ENCODE measurements at places on chromosomes 13 and 19. TPM values are rescaled to one million over a fixed set of nuclear protein-coding genes. Genes with fewer than 3 reads are reported as not detected.
A peak's percentile ranks its signal among the peaks of the same experiment; 100 is the strongest.

Gene MCEMP1
- 0.34 TPM for polyA plus RNA-seq

Gene SYNGR4
- not detected for polyA plus RNA-seq

Gene COX7A1
- polyA plus RNA-seq: not detected

Gene DPP9
- 50.6 TPM for polyA plus RNA-seq

- DNase-seq: no peak
Measured at GRCh38 chr13:50596776-50597203, 246.7 kb downstream of the DLEU7 start.

- no peak for DNase-seq
Measured at GRCh38 chr19:38662537-38663155, 15.2 kb downstream of the ACTN4 start.

DNA sequence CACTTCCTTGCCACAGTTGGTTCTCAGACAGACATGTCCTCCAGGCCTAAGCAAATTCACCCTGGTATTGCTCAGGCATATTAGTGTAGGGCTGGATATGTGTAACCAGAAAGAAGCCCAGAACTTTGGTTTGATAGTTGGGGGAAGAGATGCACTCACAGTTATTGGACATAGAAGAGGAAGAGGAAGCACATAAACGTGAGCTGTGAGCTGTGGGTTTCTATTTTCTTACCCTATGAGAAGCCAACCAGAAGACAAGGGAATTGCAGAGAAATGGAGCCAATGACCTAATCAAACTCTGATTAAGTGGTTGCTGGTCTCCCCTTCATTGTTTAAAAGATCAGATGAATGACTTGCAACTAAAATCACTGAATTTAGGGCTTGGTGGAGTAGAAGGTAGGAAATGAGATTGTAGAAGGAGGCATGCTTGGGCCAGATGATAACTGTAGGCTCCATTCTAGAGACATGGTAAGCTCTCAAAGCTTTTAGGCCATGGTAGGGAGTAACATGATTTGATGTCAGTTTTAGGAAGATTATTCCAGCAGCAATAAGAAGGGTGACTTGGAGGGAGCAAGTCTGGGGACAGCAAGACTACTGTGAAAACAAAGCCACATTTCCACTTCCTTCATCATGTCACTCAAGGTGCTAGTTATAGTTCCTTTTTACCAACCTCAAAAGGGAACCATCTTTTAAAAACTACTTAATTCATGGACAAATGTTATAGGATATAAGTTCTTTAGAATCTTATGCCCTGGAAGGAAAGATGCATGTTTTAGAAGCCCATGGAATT lies 24.1 kb upstream of the WDFY2 start:
- no peak for DNase-seq

DNA sequence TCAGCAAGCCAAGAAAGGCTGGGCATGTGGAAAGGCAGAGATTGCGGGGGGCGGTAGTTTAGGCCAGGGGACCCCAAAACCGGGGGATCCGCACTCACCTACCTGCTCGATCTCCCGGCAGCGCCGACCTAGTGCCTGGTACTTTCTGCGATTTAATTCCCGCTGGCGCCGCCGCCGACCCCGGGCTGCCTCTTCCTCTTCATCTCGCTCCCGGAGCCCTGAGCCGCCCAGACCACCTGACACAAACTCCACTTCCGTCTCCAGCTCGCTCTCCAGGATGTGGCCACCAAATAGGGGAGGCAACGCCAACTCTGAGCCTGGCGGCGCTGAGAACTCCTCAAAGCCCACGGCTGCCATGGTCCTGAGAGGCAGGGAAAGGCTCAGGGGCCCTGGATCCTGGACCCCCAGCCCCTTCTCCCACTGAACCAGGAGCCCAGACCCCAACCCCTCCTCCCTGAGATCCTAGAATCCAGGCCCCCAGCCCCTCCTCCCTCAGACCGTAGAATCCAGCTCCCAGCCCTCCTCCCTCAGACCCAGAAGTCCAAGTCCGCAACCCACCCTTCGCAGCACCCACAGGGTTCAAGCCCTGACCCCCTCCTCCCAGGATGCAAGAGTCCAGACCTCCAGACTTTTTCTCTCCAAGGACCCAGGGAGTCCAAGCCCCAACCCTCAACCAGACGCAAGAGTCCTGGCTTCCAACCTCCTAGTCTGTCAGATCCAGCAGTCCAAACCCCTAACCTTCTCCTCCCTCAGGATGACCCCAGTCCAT lies 933 bp downstream of the TFPT start:
- no peak for DNase-seq

- no peak for DNase-seq
Measured at GRCh38 chr13:91166714-91167511, 180.6 kb upstream of the MIR17HG start.

GRCh38 chr13:46874006-46874405 lies 22.8 kb downstream of the HTR2A start:
- DNase-seq: no peak

DNA sequence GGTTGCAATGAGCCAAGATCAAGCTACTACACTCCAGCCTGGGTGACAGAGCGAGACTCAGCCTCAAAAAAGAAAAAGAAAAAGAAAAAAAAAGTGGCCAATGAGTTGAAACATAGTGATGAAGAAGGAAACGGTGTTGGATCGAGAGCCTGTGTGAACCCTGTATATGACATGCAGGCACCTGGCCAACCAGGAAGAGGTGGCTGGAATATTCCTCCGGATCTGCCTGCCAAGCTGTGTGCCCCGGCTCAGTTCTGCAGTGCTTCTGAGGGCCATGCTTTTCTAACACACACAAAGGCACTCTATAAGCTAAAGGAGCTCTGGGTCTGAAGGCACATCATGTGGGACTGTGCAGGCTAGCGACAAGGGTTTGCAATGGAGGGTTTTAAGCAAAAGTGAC lies 3.7 kb upstream of the ZNF444 start:
- no peak for DNase-seq

DNA sequence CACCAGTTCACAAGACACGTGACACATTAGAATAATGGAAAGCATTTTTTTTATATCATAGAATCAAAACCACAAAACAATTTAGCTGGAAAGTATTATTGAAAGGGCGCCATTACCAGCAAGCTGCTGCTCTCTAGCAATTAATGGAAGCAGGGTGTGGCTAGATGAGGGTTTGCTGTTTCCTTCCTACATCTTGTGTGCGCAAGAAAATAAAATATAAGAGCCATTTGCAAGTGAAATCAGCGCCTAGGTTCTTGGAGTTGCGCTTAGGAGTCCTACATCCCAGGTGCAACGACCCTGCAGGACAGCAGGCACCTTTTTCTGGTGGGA lies 140.9 kb downstream of the ZNF536 start:
- DNase-seq: no peak

DNA sequence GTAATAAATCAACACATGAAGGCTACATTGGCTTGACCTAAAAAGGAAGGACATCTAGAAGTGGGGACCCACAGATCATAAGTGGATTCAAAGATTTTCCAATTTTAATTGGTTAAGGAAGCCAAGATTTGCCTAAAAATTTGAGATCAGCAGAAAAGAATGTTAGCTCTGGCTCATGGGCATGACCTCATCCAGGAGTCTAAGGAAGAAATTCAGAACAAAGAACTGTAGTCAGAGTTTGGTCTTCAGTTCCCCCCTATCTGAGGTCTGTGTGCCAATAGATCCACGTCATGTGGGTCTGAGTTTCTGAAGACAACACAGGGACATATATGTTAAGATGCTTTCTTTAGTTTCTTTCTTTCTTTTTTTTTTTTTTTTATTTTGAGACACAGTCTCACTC lies 648.8 kb upstream of the SPRY2 start:
- no peak for DNase-seq

- DNase-seq: no peak
Measured at GRCh38 chr19:28468701-28469459, 744.1 kb downstream of the UQCRFS1 start.

- DNase-seq: peak; percentile 85
Measured at GRCh38 chr19:6801485-6802086, 29.1 kb downstream of the VAV1 start.

- DNase-seq: no peak
Measured at GRCh38 chr19:37941782-37942515, 34.9 kb downstream of the SIPA1L3 start.

DNA sequence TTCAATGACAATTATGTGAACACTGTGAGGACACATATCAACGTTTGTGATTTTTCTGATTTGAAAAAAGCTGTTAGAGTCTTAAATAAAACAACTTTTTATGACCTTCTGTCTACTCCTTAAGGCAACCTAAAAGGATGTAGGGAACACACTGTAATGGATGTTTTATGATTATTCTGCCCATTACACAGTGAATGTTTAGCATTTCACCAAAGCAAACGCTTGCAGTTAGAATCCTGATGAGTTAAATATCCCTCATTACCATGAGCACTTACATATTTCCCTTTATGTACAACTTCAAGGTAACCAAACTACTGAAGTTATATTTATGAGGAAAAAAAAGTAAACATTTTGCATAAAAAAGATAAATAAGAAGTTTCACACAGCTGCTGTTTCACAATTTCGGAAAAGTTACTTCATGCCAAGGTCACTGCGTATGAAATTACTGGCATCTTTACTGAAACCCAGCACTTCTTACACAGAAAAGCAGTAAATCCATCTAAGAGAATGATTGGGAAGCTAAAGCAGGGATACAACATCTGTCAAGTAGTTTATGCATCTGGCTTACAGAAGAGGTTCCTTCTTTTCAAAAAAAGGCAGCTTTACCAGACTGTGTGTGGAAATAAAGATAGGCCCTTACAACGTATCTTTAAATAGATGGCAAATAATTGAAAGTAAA lies 733.7 kb upstream of the ATXN8OS start:
- no peak for DNase-seq

GRCh38 chr13:31166591-31166990 lies 4.9 kb upstream of the HSPH1 start:
- no peak for DNase-seq

- DNase-seq: no peak
Measured at GRCh38 chr19:290372-291005, 714 bp downstream of the PLPP2 start.

DNA sequence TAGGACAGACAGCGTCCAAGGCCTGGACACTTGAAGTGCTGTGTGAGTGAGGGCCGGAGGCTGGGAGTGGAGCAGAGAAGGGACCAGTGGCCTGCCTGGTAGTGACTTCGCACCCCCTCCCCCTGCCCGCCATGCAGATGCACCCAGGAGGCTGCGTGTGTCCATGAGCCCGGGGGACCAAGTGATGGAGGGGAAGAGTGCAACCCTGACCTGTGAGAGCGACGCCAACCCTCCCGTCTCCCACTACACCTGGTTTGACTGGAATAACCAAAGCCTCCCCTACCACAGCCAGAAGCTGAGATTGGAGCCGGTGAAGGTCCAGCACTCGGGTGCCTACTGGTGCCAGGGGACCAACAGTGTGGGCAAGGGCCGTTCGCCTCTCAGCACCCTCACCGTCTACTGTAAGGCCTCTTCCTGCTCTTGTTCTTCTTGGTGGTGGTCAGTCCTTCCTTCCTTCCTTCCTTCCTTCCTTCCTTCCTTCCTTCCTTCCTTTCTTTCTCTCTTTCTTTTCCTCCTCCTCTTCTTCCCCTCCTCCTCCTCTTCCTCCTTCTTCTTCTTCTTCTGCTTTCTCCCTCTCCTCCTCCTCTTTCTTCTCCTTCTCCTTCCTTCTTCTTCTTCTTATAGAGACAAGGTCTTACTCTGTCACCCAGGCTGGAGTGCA lies 6.0 kb upstream of the FFAR1 start:
- DNase-seq: no peak

DNA sequence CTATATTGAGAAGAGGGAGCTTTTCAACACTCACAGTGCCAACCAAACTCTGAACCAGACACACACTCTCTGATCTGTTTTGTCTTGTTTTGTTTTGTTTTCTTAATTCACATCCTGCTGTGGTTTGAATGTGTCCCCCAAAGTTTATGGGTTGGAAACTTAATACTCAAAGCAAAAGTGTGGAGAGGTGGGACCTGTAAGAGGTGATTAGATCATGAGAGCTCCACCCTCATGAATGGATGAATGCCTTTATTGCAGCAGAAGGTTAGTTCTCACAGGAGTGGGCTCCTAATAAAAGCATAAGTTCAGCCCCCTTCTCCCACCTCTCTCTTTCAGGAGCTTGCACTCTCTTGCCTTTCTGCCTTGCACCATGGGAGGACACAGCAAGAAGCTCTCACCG lies 957.1 kb downstream of the PCDH9 start:
- DNase-seq: no peak

GRCh38 chr19:34193876-34194275 lies 21.6 kb downstream of the LSM14A start:
- DNase-seq: no peak

- no peak for DNase-seq
Measured at GRCh38 chr19:32053376-32053775, 292.0 kb upstream of the ZNF507 start.

DNA sequence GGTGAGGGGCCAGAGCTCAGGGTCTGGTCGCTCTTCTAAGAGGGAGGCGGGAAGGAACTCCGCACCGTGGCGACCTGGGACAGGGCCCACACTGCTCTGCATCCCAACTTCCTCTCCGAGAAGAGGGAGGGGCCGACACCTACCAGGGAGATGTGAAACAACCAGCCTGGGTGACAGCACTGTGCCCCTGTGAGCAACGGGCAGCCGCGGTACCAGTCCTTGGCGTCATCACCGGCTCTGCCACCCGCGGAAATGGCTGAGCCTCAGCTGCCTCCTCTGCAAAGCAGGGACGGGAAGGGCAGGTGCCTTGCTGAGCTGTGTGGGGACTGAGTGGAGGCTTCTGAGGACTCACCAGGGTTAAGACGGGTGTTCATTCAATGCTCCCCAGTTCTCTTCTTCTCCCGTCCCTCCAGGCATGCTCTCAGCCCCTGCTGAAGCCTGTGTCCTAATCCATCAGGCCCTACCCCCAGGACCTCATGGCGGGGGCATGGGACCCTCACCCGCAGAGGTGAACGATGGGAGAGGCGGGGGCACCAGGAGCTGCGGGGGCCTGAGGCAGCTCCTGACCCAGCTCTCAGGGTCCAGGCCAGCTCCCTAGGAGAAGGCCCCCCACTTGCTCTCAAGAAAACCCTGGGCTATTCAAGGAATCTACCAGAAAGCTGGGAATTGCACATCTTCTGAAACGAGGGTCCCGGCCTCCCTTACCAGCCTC lies 9.3 kb downstream of the ZNF787 start:
- DNase-seq: no peak

DNA sequence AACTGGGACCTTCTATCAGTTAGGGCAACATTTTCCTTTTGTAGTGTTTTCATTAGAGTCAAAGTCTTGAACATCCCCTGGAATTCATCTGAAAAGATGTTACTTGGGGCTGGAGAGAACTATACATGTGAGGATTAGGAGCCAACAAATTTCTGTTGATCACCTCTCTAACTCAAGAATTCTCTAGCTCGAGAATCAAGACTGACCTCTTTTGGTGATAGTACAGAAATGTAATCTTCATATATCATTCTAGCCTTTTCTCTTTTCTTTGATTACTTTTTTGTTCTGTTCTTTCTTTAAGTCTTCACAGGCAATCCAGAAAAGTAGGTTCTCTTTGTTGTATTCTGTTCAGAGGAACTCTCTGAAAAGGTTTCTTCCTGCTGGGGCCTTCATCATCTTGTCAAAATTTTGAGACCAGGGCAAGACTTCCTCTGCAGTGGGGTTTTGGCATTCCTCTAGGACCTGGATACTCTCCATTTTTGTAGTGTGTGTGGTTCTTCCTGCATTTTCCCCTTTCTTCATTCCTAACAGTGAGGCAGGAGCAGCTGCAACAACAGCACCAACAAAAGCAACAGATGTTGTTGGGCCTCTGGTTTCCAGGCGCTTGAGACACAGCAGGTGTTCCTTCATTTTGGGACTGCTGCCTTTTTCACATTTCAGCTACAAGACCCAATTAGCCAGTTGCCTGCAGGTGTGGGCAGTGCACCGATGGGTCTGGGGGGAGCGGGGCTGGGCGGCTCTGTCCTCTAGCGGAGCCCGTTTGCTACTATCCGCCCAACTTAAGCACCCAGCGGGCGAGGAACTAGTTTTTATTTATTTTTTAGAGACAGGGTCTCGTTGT lies 26.2 kb downstream of the ELF1 start:
- DNase-seq: no peak

Data from GM12878 (cell line).